ENCODE measurements at places on chromosomes 16 and 17. TPM values are rescaled to one million over a fixed set of nuclear protein-coding genes. Genes with fewer than 3 reads are reported as not detected.

TP53TG3C gene
- total RNA-seq, result not detected

DNA sequence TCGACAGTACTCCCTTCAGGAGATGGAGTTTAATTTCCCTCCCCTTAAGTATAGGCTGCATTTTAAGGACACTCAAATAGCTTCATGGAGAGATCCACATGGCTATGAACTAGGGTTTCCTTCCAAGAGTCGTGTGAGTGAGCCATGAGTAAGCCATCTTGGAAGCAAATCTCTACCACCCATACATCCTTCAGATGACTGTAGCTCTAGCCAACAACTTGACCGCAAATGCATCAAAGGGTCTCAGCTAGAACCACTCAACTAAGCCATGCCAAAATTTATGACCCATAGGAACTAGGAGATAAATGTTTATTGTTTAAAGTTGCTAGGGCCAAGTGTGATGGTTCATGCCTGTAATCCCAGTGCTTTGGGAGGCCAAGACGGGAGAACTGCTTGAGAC, 43.4 kb downstream of the METTL16 start:
- DNase-seq, result no peak

CCL4 gene
- not detected for total RNA-seq

- peak; percentile 13 for DNase-seq
Observed at GRCh38 chr17:8080799-8081219, 6.7 kb downstream of the ALOX12B start.

DNA sequence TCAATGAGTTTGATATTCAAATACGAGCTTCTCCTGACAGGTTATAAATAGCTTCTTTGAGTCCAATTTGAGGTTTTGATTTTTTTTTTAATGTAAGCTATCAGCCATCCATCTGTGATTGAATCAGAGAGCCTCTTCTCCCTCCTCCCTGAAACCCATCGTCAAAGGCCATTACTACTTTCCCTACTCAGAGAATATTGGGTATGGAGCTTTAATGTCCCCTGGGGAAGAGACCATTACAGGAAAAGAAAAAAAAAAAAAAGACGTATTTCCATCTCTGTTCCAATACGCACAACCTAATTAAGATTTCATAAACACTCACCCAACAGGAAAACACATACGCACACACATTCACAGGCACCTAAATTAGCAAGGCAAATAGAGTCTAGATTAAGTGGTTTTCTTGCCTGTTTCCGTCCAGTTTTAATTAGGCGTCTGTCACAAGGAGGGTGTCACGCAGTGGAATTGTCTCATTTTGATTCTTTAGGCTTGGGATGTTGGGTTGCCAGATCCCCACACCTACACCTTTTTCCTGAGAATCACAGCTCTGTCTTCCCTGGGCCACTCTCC, 194.3 kb upstream of the RPL38 start:
- no peak for DNase-seq

GRCh38 chr16:8087597-8088289, 502.6 kb downstream of the TMEM114 start:
- no peak for DNase-seq

NLGN2 gene
- total RNA-seq, result 2.7 TPM

KRTAP16-1 gene
- not detected for total RNA-seq

- no peak for DNase-seq
Observed at GRCh38 chr16:4685292-4685691, 8.1 kb upstream of the NUDT16L1 start.

DNA sequence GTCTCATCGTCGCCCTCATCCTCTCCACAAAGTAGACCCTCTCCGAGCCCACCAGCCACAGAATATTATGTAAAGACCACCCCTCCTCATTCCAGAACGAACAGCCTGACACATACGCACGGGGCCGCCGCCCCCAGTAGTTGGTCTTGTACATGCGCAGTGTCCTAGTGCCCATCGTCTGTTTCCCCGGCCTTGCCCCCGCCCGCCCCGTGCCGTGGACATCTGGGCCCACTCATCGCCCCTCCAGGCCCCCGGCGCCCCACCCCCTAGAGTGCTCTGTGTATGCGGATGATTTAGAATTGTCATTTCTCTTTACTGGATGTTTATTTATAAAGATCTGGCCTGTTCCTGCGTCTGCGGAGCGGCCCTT, 475 bp upstream of the AMDHD2 start:
- DNase-seq, result no peak

DNA sequence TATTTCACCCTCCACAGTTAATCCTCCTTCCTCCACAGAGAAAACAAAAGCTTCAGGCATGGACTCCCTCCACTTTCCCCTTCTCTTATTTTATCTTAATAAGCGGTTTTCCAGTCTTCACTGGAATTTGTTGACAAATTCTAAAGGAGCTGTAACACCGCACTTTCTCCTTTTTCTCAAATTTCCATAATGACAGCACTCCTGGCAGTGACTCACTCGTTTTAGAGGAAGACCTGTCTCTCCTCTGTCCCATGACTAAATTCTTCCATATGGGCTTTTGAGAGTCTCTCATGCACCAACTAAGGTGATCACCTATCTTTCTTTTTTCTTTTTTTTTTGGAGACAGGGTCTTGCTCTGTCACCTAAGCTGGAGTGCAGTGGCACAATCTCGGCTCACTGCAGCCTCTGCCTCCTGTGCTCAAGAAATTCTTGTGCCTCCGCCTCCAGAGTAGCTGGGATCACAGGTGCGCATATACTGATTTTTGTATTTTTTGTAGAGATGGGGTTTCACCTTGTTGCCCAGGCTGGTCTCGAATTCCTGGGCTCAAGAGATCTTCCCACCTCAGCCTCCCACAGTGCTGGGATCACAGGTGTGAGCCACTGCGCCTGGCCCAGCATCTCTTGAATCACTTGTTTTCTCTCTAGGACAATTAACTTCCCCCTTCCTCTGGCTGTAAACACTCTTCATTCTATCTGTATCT, 7.7 kb downstream of the ITGAM start:
- DNase-seq, result no peak

GRCh38 chr17:31269036-31269577, 27.9 kb downstream of the OMG start:
- DNase-seq, result no peak

GRCh38 chr17:1179818-1180742, at the start of gene ABR:
Gene ABR (minus strand): TSS chr17:1179981. CDS start chr17:1179727, 254 bp downstream.
- DNase-seq, result no peak

GRCh38 chr16:51440131-51440889, 289.2 kb upstream of the SALL1 start:
- DNase-seq, result no peak

Data from HT-29 (cell line).